Retinal pigment epithelial cell (primary cell): ENCODE measurements at places on chromosomes 7 and 10.

- no peak for DNase-seq
Measured at GRCh38 chr7:10939237-10939910, 34.3 kb upstream of the PHF14 start.

DNA sequence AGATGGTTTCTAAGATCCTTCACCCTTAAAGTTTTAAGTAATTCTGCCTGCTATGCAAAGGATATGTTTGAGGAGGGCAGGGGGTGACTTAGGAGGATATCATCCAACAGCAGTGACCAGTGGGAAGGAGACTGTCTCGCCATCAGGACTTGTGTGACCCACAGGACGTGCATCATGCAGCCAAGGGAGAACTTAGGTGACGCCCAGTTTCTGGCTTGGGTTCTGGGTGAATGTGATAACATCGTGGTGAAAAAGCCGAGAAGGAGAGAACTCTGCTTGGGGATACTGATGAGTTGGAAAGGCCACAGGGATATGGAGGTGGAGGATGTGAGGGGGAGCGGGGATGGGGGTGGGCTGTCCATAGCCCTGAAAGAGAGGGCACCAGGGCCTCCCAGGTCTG, 3.8 kb downstream of the WIPI2 start:
- no peak for DNase-seq

DNA sequence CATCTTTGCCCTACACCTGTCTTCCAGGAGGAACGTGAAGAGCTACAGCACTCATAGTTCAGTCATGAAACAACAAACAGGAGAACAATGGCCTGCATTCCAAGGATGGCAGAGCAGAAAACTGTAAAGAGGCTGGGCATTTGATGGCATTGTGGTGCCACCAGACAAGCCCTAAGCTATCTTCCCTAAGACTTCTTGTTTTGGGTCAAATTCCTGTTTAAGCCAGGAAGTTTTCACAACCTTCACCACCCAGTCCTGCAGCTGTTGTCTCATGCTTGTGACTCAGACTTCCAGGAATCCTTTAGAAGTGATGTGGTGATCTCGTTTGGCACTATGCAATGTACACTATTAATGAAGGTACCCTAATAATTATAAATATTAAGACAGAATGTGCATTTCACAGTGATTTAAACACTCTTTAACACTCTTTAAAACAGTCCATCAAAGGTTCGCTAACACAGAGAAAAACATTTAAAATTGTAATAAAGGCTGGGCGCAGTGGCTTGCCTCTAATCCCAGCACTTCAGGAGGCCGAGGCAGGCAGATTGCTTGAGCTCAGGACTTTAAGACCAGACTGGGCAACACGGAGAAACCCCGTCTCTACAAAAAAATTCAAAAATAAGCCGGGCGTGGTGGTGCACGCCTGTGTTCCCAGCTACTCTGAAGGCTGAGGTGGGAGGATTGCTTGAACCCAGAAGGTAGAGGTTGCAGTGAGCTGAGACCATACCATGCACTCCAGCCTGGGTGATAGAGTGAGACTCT, 2.7 kb upstream of the HERPUD2 start:
- DNase-seq, result peak; percentile 54

DNA sequence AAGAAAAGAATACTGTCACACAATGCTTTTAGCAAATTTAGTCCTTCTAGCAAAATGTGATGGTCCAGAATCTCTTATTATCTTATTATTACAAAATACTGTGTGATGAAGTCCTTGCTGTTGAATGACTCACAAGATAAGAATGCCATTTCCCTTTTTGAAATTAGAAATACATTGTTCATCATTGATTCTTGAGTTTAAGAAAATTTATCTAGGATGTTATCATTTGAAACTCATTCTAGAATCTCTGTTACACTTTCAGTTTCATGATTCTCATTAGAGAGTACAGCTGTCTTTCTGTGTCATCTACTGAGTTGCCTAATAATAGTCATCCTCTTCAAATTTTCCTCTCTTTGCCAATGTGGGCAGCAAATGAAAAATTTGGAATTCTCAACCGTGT, 9.6 kb downstream of the ZKSCAN5 start:
- DNase-seq, result no peak

GRCh38 chr7:90846192-90846591, 250.1 kb downstream of the CDK14 start:
- no peak for DNase-seq

DNA sequence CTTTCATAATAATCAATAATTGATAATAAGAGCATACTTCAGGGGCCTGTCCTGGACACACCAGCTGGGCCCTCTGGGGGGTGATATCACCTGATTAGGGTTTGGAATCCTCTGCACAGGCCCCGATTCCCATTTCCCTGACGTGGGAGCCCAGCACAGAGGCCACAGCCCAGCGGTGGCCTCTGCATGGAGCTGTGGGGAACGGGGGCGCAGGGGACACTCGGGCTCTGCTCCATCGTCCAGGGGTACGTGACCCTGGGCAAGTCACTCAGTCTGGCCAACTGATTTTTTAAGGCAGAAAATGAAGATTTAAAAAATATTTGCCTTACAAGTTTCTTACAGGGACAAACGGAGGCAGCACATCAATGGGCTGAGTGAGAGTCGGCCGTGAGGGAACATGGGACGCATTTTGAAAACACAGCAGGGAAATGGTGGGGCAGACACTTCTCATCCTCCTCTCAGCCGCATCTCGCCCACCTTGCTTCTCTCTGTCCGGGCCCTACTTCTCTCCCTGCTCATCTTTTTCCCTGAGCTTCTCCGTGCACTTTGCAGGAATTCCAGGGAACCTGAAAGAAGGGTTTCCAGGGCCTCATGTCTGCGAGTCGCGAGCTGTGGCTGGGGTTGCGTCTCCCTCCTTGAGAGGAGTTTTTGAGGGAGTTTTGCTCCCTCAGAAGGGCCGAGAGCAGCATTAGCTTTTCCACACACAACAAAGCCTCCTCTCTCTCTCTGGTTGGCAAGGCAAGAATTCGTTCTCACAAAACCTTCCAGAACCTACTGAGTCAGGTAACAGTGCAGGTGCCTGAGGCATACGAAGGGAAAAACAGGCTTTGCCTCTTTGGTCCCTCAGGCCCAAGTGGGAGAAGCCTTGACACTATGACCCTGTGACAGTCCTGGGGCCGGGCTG, 312.0 kb downstream of the WDR37 start:
- no peak for DNase-seq

DNA sequence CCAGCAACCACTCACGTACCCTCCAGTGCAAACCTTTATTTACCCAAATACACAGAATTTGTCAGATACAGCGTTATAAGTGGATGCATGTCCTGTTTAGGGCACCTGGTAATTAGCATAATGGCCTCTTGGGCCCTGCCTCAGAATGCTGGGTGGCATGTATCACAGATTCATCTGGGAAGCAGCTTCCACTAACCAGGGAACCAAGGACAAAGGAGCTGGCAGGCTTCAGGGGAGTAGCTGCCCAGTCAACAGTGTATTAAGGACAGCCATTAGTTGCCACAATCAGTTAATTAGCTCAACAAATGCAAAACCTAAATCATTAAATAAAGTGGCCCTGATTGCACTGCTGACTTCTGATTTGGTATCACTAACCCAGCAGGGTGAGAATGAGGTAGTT, 105.7 kb downstream of the RAPGEF5 start:
- no peak for DNase-seq

DNA sequence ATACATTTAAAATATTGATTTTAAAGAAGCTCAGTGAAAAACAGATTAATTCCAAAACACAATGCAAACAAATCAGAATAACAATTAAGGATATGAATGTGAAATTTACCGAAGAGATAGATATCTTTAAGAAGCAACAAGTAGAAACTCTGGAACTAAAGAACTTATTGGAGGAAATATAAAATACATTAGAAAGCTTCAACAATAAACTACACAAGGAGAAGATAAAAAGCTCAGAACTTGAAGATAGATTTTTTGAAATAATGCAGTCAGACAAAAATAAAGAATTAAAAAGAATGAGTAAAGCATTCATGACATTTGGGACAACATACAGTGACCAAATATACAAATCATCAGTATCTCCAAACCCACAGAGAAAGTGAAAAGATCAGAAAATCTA, 43.2 kb downstream of the HIBADH start:
- DNase-seq, result no peak

GRCh38 chr7:91054374-91054773, 209.9 kb upstream of the FZD1 start:
- DNase-seq, result no peak

DNA sequence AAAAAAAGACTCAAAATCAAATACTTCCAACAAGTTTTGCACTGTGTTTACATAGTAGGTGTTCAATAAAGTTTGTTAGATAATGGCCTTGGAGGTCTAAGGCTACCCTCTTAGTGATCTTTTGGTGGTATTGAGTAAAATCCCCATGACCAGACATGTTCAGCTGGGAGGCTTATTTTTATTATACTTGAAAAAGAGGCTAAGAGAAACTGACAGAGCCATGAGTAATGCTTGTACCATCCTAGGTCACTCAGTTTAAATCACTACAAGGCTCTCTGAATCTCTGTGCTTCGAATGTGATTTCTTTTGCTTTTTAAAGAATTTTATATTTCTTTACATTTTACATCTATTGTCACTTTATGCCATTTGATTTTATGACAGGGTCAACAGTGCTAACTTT, 90.5 kb downstream of the TWIST1 start:
- DNase-seq, result no peak

DNA sequence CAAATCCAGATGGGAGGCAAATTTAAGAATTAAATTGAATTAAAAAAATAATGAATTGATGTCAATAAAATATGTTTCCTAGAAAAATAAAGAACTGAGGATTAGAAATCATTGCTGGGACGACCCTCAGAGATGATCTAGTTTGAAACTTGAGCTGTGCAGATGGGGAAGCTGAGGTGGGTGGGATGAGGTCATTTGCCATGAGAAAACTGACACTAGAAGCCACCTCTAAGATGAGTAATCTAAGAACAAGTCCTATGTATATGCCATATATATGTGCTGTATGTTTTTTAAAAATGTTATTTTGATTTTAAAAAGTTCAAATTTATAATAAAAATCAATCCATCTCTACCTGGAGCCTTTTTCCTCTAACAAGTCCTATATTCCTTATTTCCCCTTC, 135.7 kb downstream of the RSU1 start:
- no peak for DNase-seq

DNA sequence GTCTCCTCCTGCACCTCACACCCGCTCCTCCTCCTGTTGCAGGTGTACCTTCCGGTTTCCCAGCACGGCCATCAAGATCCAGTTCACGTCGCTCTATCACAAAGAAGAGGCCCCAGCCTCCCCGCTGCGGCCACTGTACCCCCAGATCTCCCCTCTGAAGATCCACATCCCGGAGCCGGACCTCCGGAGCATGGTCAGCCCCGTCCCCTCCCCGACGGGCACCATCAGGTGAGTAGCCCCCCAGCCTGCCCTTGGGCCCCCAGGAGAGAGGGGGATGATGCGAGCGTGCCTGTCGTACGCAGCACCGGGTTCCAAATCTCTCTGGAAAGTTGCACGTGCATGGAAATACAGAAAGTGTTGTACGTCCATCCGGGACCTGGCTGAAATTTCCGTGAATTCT, 34.6 kb upstream of the AP5Z1 start:
- DNase-seq, result no peak

- DNase-seq, result no peak
Measured at GRCh38 chr10:27388761-27389399, 115.2 kb upstream of the RAB18 start.

GRCh38 chr10:59175538-59176240, 754 bp upstream of the PHYHIPL start:
- no peak for DNase-seq

- no peak for DNase-seq
Measured at GRCh38 chr7:8638076-8638475, 204.7 kb downstream of the NXPH1 start.

GRCh38 chr10:87862679-87863052, 667 bp downstream of the KLLN start:
- no peak for DNase-seq

GRCh38 chr10:69446650-69447151, 4.6 kb upstream of the TSPAN15 start:
- peak; percentile 62 for DNase-seq

- DNase-seq, result no peak
Measured at GRCh38 chr7:26417911-26418413, 126.3 kb downstream of the SNX10 start.

DNA sequence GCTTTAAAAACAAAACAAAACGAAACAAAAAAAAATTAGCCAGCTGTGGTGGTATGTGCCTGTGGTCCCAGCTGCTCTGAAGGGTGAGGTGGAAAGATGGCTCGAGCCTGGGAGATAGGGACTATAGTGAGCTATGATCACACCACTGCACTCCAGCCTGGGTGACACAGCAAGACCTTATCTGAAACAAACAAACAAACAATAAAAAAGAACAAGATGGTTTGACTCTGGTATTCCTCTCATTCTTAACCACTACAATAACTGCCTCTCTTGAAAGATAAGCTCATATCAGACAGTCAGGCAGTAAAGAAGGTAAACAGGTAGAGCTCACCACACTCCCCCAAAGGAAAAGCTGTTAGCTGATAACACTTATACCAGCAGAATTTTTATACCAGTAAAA, 14.1 kb upstream of the DUSP5 start:
- no peak for DNase-seq

DNA sequence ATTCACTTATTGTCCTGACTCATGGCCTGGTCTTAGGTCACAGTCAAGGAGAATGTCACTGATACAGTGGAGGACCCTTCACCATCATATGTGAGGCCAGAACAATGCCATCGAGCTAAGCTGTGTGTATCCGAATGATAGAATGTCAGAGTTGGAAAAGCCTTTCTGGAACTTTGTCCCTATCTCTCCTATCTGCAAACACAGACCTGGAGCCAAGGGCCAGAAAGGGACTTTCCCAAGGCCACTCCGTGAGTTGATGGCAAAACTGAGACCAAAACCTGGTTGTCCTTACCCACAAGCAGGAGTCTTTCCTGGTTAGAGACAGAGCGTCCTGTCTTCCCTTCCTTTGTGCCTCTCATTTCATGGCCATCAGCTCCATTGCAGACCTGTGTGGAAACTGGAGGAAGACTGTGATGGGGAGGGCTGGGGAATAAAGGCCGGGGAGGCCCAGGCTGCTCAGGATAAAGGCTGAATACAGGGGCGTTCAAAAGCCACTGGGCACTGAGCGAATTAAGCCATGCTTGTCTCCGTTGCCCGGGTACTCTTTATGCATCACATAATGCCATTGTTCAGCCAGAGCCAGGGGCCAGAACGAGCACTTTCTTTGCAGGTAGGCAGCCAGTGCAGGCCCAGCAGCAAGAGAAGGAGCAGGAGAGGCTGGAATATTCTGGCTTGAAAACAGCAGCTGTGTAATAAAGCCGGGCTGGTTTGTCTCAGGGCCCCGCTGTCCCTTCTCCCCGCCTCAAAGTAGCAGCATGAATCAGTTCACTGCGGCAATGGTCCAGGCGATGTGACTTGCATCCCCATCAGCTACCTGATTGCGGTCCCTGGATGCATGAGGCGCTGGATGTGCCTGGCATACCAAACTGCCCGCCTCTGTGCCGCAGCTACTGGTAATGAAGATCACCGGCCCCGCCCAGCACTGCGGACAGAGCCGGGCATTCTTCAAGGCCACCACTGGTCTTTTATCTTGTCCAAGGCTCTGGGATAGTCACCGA, 143.0 kb downstream of the RPS24 start:
- no peak for DNase-seq
